ENCODE measurements at places on chromosomes 7 and 10.
A peak's percentile ranks its signal among the peaks of the same experiment; 100 is the strongest.

- no peak for DNase-seq
Observed at GRCh38 chr10:84583501-84583900, 255.1 kb downstream of the CCSER2 start.

DNA sequence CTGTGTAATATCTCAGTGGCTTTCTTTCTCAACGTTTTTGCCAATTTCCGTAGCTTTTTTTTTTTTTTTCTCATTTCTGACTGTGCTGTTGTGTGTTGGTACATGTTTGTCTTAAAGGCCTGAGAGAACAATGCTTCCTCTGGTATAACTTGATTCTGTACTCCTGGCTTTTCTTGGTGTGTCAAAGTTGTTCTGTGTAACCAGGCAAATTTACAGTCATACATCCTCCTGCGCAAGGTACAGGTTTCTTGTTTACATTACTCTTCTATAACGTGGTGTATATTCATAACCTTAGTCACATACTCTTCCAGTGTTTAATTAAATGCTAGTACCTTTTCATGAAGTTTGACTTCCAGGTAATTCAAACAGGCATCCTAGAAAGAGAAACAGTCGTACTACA is 8.3 kb upstream of the ARHGAP12 start:
- no peak for DNase-seq

GRCh38 chr7:133290676-133291333 is 37.9 kb downstream of the EXOC4 start:
- no peak for DNase-seq

GRCh38 chr10:69457771-69458237 is 6.5 kb downstream of the TSPAN15 start:
- no peak for DNase-seq

GRCh38 chr10:99506416-99506815 is 26.3 kb upstream of the NKX2-3 start:
- no peak for DNase-seq

DNA sequence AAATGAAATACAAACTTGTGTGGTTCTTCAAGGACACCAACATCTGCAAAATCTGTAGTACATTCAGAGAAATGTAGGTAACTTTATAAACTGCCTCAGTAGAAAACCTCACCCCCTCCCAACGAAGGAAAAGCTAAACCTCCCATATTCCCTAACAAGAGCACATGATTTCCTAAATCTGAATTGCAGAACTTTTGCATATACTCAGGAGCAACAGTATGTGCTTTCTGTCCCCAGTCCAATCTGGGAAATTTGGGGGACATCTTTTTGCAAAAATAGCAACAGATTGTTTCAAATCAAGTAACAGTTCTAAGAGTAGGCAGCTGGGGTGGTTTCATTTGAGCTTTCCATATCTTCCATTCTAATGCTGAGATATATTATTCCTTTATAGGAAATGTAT is 15.8 kb upstream of the MSS51 start:
- DNase-seq = no peak

DNA sequence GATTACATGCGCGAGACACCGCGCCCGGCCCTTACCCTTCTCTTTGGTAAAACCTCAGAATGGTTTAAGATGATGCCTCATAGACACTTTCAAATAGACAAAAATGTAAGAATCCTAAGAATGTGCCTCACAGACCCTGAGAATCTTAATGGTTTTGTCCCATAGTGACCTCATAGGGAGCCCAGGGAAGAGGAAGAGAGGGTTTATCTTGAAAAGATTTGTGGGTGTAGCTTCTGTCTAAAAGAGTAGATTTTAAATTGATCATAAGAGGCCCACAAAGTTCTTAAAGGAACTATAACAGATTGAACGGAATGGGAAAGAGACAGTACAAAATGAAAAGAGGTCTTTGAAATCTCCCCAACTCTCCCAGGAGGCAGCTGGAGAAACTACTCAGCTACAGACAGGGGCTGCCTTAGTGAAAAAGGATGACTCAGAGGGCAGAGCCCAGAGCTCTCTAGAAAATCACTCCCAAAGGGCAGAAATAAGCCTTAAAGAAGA is 220.6 kb downstream of the ADRA2A start:
- DNase-seq = no peak

DNA sequence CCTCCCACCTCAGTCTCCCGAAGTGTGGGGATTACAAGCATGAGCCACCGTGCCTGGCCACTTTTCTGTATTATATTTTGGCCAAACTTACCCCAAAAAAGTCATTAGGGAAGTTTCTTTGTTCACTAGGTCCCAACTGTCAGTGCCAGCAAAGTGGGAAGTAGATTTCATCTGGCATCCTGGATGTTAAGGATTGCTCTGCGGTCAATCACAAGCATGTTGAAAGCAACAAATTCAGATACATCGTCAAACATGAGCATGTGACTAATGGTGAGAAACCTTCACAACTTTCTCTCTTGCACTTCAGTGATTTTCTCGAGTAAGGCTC is 14.3 kb upstream of the LRRC17 start:
- DNase-seq = no peak

DNA sequence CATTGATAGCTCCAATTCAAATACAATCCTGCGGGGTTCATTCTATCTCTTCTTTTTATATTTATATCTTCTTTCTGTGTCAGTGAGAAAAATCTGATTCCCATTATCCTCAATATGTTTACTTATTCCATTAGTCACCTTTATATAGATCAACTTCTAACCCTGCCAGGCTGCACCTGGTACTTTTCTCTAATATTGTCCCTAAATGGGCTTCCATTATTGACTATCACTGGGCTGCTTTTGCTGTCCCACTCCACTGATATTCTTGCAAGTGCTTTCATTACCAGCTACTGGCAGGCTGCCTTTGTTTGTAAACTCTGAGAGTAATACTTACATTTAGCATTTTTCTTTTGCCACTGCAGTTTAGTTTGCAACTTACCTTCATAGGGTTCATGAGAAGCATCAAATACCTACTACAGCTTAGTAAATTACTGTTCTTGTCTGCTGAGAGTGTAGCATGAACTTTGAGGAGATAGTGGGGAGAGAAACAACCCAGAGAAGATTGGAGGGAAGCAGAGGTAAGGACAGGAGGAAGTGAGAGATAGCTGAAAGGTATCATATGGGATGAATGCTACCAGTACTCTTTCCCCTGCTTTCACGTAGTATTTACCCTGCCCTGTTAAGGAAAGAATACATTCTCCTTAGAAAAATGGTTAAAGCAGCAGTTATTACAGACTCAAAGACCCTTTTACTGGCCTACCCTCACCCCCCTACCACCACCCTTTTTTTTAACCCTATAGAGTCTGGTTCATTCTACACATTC is 119.1 kb downstream of the PHTF2 start:
- DNase-seq = no peak

DNA sequence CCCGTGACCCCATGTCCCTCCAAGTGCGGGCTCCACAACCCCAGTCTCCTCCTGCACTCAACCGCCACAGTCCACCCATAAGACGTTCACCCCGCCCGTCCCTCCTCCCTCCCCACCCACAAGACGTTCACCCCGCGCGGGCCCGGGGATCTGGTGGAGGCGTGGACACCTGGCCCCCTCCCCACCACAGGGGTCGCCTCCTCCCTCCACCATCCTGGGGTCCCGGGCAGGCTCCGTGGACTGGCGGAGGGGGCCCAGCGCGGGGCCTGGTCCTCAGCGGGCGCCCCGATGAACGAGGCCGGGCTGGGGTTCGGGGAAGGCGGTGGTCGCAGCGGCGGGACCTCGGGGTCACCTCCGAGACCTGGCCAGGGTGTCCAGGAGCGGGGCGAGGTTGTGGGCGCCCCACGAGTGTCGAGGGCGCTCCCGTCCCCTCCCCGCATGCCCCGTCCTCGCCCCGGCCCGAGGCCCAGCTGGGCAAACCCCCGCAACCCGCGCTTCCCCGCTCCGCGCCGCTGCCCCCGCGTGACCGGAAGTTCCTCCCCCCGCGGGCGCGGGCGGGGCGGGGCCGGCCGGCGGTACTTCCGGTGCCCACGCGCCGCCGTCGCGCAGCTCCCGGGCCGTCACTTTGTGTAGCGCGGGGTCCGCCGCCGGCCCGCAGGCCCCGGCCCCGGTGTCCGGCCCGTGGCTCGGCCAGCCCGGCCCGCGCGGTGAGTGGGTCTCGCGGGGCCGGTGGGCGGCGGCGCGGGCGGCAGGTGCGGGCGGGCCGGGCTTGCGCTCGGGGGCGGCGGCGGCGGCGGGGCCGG is at the start of gene ZNF316:
ZNF316 (plus strand) TSS at position 578 of the 803 bp plus-strand sequence. CDS start 5,092 bp downstream, outside the sequence.
- peak; percentile 61 for DNase-seq

DNA sequence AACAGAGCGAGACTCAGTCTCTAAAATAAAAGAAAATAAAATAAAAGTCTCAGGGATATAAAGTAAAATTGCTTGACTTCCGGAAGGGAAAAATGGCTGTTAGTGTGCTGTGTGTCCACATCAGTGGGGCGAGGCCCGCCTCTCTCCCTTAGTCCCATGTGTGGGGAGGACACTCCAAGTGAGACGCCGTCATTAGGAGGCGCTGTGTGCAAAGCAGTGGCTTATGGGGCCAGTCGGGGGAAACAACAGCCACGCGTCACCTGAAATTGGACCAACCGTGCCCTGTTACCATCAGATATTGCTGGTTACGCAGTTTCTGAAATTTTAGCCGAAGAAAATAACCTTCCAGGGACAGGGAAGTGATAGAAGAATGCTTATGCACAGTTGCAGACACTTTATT is 15.8 kb downstream of the SFXN4 start:
- no peak for DNase-seq

DNA sequence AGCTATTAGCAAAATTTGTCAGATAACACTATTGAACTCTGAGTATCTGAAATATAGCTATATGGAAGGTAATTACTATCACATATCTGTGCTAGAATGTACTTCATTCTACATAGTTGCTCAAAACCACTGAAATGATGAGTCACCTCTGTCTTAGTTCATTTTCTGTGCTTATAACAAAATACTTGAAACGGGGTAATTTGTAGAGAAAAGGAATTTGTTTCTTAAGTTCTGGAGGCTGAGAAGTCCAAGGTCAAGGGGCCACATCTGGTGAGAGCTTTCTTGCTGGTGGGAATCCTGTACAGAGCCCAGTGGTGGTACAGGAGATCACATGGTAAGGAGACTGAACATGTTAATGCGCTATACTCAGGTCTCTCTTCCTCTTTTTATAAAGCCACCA is 41.9 kb upstream of the TNKS2 start:
- no peak for DNase-seq

- DNase-seq = no peak
Observed at GRCh38 chr10:125980521-125981035, 84.2 kb downstream of the FANK1 start.

DNA sequence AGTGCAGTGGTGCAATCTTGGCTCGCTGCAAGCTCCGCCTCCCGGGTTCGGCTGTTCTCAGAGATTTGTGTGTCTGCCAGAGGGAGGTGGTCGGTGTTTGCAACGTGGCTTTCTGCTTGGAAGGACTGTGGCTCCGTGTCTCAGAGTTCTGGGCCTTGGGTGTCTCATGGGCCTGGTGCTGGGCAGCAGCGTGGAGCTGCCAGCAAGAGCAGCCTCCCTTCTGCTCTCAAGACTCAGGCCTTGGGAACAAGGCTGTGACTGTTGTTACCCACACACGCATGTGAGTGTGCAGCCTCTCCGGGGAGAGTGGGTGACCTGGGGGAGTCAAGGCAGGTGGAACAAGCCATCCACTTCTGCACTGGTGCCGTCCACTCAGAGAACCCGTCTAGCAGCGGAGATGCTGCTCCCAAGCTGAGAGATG is 52.0 kb downstream of the VIPR2 start:
- no peak for DNase-seq

DNA sequence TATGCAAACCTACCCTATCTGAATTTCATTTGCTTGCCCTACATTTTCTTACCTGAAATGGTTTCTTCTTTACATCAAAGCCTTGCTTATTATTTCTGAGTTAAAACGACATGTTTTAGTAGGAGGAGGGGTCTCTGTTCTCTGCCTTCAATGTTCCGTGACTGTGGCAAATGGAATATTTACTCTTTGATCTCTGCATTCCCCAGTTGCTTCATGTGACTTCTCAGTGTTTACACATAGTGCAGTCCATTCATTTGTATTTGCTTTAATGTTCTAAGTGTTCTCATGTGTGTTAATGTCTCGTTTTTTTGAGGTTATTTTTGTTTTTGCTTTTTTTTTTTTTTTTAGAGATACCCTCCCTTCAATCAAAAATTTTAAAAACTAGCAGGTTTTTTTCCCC is 75.8 kb downstream of the GNAI1 start:
- DNase-seq = no peak

- no peak for DNase-seq
Observed at GRCh38 chr7:50815138-50815537, 32.4 kb upstream of the GRB10 start.

DNA sequence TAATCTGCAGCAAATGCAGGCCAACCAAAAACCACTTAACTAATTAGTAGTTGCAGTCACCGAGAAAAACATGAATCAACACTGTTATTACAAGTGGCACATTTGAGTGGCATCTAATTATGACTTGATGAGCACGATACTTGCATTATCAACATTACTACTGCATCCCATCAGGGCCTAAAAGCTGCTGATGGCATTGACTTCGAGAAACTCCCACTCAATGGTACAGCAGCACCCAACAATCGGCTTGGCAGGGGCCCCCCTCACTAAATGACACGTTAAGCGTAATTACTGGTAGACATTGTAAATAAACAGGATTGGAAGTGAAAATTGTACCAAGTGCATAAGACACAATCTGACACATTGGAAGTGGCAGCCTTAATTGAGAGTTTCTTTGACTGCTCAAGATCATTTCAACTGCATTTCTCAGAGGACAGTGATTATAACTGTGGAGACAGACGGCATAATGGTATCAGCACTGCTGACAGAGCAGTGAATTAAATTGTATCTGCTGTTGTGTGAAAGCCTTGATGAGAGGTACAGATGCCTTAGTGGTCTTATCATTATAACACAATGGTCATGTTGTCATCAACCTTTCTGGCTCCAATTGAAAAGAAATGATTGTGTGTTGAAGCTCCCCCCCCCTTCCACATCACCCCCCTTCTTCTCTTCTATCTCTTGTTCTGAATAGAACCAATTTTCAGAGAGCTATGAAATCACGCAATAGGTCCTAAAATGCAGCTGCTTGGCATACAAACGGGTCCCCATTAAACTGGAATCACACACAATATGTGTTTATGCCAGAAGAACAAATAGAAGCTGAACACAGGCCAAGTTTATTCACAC is 43.4 kb downstream of the SHTN1 start:
- DNase-seq = no peak

DNA sequence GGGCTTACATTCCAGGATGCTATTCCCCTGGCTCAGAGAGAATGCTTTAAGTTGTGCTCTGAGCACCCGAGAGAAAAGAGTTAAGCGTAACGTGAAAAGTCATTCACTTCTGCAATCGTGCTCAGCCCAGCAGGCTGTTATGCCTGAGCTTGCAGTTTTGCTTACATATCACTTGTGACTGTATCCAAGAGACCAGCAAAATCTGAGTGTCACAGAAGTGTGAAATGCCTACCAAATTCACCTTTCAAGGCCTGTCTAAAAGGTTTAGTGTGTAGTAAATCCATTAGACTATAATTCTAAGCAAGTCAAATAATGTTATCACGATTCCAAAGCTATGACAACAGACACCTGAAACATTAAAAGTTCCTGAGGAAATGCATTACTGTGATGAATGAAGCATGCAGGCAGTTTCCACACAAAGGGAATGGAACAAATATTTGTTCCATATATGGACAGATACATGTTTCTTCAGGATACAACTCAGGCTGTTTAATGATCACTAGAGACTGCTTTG is 20.1 kb downstream of the ITGB1 start:
- DNase-seq = no peak
